ENCODE measurements at places on chromosomes 1 and 21.

DNA sequence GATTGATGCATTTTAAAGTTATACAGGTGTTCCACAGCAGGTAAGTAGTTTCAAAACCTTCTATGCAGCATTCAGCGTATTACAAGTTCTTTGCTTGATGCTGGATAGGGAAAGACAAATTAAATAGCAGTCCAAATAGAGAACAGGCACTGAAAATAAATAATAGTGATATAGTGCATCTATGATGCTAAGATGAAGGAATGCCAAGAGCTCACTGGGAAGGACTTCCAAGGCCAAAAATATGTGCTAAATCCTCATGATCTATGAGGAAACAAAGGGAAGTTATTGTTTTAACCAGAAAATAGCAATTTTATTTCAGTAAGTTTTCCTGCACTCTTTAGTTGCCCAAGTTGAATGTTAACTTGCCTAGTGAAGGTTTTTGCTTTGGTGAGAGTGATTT is 127.8 kb upstream of the GREM2 start:
- no peak for DNase-seq

DNA sequence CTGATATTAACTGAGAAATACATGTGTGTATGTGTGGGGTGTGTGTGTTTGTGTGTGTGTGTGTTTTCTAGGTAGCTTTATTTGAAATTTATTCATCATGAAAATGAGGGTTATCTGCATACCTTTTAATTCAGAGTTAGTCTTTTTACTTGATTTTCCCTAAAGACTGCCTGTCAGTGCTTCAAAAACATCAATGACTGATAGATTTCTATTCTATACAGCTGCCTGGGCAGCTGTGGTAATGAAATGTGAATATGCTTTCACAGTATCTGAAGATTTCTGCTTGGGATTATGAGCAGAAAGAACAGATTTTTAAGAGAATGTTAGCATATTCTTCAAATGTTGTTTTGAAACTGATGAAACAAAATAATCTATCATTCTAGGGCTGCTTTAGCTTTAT is 119.7 kb upstream of the ZRANB2 start:
- no peak for DNase-seq

- no peak for DNase-seq
Observed at GRCh38 chr1:47201179-47201578, 11.3 kb upstream of the PDZK1IP1 start.

GRCh38 chr1:206742719-206743383 is 27.7 kb upstream of the IL19 start:
- DNase-seq = no peak

DNA sequence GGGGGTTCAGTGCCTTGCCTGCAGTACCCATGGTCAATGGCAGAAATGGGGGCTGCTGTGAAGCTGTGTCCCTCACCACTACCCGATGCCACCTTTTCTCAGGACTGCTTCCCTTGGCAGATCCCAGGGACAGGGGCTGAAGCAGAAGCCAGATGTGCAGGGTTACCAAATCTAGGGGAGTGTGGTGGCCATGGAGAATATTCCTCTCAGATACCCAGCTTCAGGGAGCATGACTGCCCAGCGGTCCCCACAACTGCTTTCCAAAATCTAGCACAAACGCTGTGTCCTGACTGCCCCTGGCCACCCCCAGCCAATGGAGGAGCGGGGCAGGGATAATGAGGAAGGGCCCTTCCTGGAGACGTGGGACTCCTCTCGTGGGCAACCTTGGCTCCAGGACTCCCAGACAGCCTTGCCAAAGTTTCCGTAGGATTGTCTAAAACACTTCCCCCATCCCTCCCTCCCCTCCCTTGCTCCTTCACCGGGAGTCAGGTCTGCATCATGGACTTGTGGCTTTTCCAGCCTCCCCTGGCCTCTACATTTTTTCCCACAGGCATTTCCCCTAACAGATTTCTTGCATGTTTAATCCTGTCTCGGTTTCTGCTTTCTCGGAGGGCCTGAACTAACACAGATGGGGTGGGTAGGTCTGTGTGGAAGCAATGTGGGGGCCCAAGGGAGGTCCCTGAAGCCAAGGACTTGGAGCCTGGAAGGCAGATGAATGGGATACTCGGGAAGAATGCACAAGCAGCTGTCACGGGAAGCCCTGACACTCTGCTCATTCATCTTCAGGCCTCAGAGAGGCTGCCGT is 80.5 kb downstream of the OMA1 start:
- no peak for DNase-seq

DNA sequence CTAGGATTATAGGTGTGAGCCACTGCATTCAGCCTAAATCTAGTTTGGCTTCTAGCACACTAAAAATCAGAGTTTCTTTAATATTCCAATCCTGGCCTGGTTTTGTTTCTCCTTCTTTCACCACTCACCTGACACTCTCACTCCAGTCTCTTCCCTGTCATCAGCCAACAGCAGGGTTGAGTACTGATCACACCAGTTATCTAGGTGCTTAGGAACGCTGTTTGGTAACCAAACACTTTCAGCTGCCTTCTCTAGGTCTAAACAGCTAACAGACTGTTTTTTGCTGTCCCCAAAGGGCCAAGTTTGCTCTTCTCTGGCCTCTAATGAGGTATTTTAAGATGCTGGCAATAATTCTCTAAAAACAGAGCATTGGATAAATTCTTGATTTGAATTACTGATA is 17.7 kb upstream of the FRRS1 start:
- DNase-seq = no peak

- peak; percentile 38 for DNase-seq
Observed at GRCh38 chr1:170670802-170671628, 7.1 kb downstream of the PRRX1 start.

- DNase-seq = peak; percentile 53
Observed at GRCh38 chr1:39907528-39908453, 6.1 kb upstream of the MYCL start.

DNA sequence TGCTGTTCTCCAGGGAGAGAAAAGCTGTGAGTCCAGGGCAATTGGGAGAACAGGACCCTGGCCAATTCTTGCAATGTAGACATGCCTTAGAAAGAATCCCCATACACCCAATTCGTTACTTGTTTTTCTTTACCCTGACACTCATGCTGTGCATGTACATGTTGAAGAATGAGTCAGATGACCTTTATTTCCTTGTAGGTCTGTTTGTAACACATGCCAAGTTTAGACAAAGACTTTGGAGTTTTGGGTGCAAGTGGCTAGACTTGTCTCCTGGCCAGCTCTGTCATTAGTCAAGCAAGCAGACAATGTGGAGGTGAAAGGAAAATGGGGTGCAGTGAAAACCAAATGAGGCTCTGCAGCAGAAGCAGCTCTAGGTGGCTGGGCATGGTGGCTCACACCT is 38.1 kb downstream of the GNPAT start:
- DNase-seq = no peak

DNA sequence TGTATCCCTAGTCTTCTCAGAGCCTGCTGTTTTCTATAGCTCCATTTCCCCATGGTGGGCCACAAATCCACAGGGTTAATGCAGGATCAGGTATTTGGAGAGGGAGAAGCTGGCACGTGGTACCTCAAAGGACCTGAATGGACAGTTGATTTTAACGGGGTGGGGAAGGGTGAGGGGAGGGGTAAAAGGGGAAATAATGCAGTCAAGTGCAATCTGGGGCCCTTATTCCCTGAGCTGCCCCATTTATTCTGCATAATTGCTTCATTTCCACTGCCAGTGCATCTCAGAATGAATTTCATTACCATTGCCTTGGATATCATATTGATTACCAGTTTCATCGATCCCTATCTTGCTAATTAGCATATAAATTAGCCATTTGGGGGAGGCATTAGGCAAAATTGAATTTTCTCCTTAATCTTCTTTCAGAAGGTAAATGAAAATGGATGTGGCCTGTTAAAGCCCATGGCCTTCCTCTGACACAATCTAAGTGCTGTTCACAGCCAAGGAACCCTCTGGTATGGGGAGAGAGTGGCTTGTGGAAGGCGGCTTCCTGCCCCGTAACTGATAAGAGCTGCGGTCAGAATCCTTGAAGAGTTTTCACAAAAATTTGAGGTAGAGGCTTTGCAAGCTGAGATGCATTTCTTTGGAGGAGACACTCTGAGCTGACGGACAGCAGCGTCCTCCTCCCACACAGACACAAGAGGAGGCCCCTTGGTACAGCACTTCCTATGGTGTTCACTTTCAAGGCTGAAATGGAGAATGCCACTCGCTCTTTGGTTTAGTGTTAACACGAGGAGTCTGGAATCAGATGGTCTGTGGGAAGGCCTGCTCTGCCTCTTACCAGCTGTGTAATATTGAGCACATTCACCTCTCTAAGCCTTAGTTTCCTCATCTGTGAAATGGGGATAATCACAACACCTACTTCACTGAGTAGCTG is 34.4 kb downstream of the PHC2 start:
- DNase-seq = peak; percentile 95

DNA sequence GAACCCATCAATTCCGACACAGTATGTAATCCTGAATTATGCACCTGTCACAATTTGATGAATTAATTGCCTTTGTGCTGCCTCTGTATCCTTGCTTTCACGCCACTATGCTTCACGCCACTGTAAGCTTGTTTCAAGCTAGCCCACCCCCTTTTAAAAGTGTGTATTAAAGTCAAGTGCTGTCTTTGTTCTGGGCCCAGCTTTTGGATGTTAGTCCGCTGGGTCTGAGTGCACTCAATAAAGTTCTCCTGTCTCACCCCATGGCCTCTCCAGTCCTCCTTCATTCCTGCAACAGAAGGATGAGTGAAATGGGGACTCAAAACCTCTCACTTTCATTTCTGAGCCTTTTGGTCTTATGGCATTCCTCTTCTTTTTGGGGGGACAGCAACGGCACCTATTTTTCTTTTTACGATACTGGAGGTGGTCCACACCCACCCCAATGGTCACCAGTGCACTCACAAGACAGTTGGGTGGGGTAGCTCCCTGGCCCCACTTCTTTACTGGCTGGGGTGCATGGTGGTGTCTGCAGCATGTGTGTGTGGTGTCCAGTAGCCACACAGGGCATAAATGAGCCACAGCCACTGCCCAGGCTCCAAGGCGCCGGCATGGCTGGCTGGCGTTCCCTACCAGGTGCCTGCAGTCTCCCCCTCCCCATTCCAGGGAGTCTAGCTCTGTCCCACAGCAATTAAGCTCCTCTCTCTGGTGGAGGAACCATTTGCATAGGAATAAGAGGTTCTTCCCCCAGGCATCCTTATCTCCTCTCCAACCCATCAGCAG is 1.8 kb downstream of the THEM4 start:
- peak; percentile 44 for DNase-seq

GRCh38 chr21:17763288-17764037 is 55.7 kb downstream of the C21orf91 start:
- no peak for DNase-seq

DNA sequence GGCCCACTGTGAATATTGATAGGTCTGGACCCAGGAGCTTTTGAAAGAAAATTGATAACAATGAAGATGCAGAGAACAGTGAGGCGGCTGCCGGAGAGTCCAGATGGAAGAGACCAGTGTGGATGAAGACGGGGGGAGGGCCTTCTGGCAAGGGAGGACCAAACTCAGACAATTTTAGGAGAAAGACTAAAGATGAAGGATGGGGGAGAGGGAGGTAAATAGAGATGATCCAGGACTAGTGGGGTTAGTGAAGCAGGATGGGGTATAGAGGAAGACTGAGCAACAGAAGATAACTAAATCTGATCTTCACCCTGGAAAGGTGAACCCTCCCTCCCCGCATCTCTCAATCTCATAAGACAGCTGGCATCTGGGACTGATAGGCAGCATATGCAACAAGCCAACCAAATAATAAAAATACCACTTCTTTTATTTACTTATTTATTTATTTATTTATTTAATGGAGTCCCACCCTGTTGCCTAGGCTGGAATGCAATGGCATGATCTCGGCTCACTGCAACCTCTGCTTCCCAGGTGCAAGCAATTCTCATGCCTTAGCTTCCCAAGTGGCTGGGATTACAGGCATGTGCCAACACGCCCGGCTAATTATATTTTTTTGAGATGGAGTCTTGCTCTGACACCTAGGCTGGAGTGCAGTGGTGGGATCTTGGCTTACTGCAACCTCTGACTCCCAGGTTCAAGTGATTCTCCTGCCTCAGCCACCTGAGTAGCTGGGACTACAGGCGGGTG is 10.5 kb downstream of the EIF3I start:
- DNase-seq = no peak

DNA sequence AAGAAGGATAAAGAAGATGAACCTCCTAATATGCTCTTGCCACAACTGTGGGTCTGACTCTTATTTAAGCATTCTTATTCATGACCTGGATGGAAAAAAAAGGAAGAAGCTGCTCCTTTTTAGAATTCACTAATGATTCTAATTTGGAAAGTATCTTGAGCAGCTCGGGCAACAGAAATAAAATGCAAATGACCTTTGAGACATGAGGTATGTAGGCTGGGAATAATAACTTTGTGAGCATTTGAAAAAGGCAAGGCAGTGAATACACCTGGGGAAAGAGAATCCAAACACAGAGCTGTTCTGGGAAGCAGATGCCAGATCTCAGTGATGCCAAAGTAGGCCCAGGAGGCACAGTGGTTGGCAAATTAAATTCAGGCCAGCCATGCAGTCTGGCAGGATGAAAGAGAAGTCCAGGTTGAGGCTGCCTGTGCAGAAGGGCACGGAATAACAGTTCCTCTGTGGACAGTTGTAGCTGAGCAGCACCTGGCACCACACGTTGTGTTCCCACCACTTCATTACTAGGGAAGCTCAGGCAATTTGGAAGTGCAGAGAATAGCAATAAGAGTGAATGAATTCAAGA is 320.8 kb upstream of the ST6GALNAC5 start:
- DNase-seq = no peak

- no peak for DNase-seq
Observed at GRCh38 chr1:61552630-61553305, 172.2 kb downstream of the TM2D1 start.

DNA sequence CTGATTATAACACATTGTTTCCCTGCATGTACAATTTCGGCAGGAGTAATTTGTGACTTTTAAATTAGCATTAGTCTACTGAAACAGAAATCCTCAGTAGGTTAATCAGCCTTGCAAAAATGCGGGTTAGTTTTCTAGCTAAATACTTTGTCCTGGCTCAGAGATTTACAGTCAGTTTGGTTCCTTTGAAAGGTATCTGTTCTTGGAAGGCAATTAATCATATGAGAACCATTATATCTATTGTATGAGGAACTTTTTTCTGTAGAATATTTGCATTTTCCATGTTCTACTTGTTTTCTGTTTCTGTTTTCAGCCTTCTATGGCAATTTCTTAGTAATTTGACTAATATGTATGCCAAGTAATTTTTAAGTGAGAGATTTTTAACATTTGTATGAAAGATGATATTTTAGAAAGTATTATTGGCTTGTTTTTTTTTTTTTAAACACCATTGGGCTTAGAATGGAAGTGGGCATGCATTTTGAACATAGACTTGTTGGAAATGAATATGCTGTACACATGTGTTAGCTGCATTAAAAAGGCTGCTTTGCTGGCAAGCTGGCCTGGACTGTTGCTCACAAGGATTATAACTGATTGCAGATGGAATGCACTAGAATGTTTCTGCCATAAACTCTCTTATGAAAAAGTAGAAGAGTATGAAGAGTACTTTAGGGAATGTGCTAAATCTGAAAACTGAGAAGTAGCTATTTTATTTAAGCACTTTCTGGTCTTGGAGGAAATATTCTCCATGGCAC is 26.2 kb downstream of the KIF1B start:
- DNase-seq = no peak
